BJ (cell line): ENCODE measurements at places on chromosomes 4 and X. TPM values are rescaled to one million over a fixed set of nuclear protein-coding genes. Genes with fewer than 3 reads are reported as not detected.

EREG gene
- polyA plus RNA-seq: 0.40 and 0.48 TPM in 2 replicates

SMIM14 gene
- polyA plus RNA-seq: 25.4 and 41.9 TPM in 2 replicates

PGRMC1 gene
- 99.1 and 169 TPM in 2 replicates for polyA plus RNA-seq

DNA sequence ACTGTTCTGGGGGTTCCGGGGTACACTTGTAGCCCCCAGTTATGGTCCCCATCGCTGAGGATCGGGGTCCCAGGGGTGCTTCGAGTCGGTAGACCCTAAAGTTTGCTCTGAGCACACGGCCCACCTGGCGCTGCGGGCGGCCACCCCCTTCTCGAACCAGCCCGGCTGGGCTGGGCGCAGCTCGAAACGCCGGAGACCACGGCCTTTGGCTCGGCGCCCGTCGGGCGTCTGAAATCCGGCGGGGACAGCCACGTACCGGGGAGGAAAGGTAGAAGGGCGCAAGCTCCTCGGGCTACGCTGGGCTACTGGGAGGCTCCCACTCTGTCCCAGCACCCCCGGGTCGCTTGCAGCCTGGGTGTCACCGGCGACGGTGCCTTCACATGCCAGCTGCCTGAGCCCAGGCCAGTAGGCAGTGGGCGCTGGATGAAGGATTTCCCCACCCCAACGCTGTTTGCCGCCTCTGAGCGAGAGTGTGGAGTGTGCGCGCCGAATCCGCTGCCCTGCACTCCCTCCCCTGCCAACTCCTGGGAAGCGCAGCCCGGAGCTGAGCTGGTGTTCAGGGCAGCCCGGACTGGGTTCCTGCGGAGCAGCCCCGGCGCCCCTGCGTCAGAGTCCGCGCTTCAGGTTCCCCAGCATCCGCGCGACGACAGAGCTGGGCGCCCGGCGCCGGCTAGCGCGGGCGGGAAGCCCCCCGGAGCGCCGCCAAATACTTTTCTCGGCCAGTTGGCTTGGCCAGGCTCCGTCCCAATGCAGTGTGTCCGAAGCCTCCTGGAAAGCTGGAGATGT, 637 bp downstream of the MAMLD1 start:
- DNase-seq: no peak

GRCh38 chr4:5118994-5119835, 67.9 kb downstream of the STK32B start:
- DNase-seq: no peak

GRCh38 chr4:121155893-121156292, 8.2 kb downstream of the TNIP3 start:
- DNase-seq: peak; percentile 45

GRCh38 chrX:16484338-16484737, 165.6 kb upstream of the S100G start:
- DNase-seq: peak; percentile 56

GRCh38 chrX:30248854-30249253, 1.9 kb downstream of the MAGEB1 start:
- DNase-seq: no peak
